ENCODE measurements at places on chromosomes 13 and 19.

GRCh38 chr19:41298348-41298964, 11.5 kb upstream of the CCDC97 start:
- no peak for ATAC-seq

DNA sequence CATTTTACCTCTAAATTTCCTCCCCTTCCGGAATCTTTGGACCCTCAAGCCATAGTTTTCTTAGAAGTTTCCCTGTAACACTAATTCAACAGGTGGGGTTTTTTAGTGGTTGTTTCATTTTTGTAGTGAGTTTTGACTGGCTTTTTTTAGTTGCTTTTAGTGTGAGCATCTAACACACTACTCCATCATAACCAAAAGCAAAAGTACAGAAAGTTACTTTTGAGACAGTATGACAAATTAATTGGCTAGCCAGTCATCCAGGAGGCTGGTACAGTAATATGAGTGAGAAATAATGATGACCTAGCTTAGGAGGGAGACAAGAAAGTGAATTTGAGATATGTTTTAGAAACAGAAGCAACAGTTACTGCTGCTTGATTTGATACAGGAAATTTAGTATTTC, 71.5 kb downstream of the DNAJC15 start:
- no peak for ATAC-seq

DNA sequence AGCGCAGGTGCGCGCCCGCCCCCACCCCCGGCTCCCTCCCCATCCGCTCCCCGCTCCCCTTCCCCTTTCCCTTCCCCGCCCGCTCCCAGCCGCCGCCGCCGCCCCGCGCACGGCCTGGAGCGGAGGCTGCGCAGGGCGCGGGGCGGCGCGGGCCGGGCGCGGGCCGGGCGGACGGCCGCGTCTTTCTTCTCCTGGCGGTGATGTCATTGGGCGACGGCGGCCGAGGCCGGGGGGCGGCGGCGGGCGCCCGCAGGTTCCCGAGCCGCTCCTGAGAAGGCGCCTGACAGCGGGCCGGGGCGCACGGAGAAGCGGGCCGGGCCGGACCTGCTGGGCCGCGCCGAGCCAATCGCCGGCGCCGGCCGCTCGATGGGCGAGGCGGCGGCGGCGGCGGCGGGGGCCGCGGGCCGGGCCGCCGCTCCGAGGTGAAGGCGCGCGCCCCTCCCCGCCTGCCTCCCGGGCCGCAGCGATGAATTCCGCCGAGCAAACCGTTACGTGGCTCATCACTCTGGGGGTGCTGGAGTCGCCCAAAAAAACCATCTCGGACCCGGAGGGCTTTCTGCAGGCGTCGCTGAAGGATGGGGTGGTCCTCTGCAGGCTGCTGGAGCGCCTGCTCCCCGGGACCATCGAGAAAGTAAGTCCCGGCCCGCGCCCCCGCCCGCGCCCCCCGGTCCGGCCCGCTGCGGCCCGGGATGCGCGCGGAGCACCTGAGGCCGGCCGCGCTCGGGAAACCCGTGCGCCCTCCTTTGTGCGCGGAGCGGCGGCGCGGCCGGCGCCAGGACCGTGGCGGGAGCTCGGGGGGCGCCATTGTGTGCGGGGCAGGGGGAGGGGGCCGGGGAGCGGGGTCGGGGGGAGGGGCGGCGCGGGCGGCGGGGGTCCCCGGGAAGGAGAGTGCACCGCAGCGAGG, at the start of gene ARHGEF7:
TSS of gene ARHGEF7 (plus strand) at position 250 of the 904 bp plus-strand sequence. CDS start at position 467, 217 bp downstream.
- ATAC-seq: no peak

DNA sequence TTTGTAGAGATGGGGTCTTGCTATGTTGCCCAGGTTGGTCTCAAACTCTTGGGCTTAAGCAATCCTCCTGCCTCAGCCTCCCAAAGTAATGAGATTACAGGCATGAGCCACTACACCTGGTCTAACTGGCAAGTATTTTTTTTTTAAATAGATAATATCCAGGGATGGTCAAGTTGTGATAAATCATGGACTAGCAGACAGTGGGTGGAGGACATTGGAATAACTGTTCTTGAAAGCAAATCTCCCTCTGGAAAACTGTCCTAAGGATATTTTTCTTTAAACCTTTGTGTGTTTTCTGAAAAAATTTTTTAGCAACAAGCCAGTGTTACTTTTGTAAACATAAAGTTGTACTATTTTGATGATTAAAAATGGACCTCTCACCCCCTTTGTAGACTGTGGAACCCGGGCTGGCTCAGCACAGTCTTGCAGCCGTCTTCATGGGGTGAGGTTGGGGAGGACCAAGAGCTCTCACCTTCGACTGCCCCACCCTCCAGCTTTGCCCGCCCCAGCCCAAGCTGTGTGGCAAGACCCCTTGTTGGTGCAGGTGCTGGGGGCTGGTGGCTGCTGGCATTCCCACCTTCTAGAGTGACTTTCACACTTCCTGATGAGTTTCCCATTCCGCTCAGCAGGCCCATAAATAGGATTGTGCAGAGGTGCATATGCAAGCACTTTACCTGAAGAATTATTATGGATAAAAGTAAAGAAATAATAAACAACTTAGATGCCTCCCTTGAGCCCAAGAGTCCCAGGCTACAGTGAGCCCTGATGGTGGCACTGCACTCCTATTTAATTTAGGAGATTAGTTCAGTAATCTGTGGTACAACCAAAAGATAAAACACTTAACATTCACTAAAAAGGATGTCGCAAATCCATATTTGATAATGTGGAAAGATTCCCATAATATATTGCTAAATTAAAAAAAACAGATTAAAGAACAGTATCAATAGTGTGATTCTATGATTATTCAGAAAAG, 107.3 kb downstream of the GADD45B start:
- ATAC-seq: no peak

- peak; percentile 24 for ATAC-seq
These were observed 8.8 kb downstream of the GIPR start for GRCh38 chr19:45676851-45677263.

GRCh38 chr13:64884976-64885375, 2345.2 kb downstream of the PCDH9 start:
- ATAC-seq: no peak

DNA sequence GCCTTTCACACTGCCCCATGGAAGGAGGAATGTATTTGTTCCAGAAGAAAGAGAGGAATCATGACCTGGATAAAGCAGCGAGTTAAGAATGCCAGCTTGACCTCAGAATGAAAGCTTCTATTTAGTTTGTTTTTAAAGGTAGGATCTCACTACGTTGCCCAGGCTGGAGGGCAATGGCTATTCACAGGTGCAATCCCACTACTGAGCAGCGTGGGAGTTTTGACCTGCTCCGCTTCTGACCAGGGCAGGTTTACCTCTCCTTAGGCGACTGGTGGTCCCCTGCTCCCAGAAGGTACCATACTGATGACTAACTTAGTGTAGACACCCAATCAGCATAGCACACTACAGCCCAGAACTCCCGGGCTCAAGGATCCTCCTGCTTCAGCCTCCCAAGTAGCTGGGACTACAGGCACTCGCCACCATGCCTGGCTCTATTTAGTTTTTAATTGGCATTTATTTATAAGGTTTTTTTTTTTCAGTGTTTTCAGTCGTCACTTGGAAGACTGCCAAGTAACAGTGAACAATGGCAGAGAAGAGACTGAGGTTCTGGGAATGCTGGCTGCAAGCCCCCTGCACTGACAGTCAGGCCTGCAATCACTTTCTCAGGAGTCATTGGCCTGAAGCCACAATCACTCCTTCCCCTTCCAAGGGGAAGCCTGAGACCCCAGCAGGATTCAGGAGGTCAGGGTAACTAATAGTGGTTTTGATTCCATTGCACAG, 73.1 kb downstream of the EPS15L1 start:
- ATAC-seq: peak; percentile 27

DNA sequence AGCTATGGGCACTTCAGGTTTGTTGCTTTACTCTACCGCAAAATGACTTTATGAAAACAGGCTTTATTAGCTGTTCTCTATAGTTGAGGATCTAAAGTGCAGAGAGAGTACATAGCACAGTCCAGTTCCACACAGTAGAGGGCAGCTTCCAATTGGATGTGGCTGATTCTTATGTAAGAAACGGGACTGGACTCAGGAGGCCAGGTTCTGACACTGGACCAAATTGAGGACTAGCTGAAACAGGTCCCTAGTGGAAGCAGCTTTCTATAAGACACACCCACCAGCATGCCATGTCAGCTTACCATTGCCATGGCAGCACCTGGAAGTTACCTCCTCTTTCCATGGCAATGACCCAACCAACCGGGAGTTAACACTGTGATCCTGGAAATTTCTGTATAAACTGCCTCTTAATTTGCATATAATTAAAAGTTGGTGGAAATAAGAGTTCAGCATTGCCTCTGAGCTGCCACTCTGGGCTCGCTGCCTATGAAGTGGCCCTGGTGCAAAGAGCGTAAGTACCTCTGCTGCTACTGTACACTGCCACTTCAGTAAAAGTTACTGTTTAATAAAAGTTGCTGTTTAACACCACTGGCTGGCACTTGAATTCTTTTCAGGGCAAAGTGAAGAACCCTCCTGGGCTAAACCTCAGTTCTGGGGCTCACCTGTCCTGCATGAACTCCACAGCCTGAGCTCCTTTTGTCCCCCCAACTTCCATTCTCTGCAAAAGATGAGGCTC, 211.9 kb upstream of the SLC10A2 start:
- ATAC-seq: no peak

DNA sequence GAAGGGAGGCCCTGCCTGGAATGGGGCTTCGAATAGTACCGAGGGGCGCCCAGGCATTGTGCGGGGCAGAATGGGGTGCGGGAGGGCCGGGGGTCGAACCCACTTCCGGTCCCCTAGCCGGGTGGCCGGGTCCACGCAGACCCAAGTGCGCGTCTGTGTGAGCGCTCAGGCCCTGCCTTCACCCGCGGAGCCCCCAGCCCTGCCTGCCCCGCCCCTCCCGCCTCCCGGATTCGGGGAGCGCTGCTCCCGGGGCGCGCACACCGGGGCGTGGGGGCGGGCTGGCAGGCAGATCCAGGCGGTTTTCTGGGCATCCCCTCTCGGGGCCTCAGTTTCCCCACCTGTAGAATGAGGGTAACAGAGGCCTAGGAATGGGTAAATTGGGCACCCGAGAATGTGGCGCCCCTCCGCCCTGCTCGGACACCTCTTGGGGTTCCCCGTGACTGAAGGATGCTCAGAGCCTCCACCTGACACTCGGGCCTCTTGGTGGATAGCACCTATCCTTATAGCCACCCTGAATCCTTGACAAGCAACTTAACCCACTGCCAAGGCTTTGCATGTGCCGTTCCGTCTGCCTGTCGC, 682 bp downstream of the PIK3R2 start:
- no peak for ATAC-seq

- no peak for ATAC-seq
These were observed 761.5 kb downstream of the EFNB2 start for GRCh38 chr13:105773863-105774538.

- ATAC-seq: no peak
These were observed 252.7 kb downstream of the KCNRG start for GRCh38 chr13:50267917-50268316.

DNA sequence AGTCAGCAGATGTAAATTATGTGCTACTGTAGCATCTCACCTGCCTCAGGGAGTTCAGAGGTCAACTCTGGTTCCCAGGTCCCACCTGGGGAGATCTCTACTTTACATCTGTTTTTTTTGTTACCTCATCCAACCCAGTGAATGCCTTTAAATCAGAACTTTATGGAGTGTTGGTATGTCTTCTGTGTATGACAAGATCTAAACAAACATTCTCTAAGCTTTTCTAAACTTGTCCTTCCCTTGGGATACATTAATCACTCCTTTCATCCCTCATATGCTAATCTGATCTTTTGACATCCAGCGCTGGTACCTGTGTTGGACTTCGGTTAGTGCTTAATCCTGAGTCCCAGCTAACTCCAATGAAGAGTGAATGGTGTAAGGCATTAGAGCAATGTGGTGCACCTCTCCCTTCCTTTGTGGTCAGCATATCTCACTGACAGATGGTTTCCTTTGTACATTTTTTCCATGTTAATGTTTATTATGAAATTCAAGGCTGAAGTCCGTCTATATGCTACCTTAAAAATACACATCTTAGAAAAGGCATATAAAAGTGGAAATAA, 213.4 kb downstream of the ABCC4 start:
- no peak for ATAC-seq

DNA sequence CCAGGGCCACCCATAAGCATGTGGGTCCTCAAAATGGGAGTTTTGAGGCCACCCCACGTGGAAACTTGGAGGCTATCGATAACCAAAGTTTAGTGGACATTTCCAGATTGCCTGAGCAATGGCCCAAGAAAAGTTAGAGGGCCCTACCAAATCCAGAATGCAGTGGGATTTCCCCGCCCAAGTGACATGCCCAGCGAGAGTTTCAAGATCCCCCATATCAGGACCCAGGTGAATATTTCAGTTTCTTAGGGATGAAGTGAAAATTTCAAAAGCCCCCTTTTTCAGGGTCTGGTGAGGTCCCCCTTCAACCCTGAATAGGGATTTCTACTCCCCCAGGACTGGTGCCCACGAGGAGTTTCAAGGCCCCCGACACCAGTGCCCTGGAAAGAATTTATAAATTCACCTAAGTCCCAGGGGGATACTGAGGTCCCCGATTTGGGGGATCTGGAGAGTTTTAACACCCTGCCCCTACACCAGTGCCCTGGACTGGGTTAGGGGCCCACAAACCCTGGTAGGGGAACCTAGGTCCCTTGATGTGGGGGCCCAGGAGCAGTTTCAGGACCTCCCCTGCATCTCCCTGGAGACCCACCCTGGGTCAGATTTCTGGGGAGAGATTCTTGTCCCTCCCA, 695 bp downstream of the BST2 start:
- ATAC-seq: peak; percentile 14

GRCh38 chr19:12792853-12793289, 1.6 kb downstream of the JUNB start:
- ATAC-seq: no peak

DNA sequence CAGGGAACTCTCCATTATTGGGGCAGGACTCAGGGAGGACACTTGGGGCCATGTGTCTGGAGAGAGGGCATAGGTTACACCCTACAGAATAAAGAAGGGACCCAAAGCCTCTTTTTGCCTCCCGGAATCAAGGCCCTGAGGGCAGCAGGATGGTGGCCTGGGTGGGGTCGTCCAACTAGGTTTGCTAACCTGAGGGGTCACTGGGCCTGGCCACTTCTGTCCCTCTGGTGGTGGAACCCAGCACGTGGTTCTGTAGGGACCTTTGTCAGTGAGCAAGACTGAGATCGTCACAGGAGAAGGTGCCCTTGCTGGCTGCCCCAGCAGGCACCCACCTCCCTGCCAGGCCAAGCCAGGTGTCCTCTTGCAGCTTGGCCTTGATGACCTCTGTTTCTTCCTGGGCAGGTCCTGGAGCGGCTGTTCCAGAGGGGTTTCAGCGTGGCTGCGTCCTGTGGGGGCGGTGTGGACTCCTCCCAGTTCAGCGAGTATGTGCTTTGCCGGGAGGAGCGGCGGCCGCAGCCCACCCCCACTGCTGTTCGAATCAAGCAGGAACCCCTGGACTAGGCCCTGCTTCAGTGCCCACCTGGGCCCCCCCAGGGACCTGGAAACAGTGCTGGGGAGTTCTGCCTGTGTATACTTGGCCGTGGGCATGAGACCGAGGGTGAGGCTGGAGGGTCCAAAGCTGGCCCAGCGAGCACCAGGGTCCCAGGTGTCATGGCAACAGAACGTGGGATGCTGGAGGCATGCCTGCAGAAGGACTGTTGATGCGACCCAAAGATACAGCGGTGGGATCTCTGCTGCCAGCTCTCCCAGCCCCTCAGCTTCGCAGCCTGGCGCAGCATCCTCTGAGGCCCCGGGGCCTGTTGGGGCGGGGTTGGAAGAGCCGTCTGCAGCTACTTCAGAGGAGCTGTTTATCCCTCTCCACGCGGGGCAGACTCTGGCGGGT, 16.0 kb downstream of the KCTD15 start:
- no peak for ATAC-seq

GRCh38 chr13:52847322-52847681, 1.1 kb downstream of the PCDH8 start:
- ATAC-seq: no peak

GRCh38 chr19:28014615-28015405, 1198.1 kb downstream of the UQCRFS1 start:
- ATAC-seq: no peak
